CD4-positive, alpha-beta T cell treated with Interleukin-15 for 4 hours (primary cell): ENCODE measurements at places on chromosomes 16 and 17.

DNA sequence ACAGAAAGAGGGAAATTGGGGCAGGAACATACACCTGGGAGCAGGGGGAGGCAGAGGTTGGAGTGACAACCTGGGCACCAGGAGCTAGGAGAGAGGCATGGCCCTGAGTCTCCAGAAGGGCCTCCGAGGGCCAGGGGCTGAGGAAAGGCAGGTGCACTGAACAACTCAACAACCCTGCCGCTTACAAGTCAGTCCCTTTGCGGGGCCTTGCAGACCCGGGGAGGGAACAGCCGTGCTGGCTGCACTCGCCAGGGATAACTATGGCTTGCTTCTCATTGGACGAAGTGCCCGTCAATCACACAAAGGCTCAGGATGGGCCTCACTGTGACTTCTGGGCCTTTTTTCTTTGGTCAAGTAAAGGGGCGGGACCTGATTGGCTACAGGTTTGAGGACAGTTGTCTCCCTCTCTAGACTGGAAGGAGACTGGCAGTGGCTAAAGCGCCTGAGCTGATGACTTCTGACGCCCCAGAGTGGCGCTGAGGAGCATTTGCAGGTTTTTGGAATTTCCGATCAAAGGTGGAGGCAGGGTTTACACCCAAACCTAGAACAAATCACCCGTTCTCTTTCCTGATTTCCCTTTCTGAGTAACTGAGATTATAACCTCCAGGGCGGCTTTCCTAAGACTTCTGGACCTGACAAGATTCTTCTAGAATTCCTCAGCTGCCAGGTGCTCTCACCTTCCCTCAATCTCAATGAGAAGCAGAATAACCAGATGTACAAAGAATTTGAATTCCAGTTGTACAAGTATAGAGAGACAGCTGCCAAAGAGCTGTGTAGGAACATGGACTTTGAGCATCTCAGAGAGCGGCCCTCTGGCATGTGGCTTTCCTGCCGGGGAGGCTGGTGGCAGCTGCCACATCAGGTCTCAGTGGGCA is 27.6 kb upstream of the ST6GALNAC2 start:
- no peak for DNase-seq

GRCh38 chr17:76650504-76650903 is 6.9 kb upstream of the ST6GALNAC1 start:
- DNase-seq, result no peak

- DNase-seq, result no peak
Observed at GRCh38 chr17:75614006-75614405, 19.2 kb upstream of the SMIM5 start.

DNA sequence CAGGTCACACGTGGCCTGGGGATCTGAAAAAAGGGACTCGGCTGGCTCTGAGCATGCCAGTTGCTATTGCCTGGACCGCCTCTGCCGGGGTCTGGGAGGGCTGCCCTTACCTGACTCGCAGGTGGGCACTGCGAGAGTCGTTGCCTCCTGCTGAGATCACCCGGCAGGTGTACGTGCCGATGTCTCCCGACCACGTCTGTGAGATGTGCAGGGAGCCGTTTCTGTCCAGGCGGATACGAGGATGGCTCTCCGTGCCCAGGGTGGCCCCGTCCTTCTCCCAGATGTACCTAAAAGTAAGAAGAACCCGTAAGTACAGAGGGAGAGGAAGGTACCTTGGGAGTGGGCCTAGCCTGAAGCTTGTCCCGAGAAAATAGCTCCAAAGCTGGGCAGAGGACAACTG is 112.0 kb upstream of the CDC42EP4 start:
- DNase-seq, result no peak

GRCh38 chr17:79979221-79979741 is 56.4 kb downstream of the TBC1D16 start:
- DNase-seq, result no peak

DNA sequence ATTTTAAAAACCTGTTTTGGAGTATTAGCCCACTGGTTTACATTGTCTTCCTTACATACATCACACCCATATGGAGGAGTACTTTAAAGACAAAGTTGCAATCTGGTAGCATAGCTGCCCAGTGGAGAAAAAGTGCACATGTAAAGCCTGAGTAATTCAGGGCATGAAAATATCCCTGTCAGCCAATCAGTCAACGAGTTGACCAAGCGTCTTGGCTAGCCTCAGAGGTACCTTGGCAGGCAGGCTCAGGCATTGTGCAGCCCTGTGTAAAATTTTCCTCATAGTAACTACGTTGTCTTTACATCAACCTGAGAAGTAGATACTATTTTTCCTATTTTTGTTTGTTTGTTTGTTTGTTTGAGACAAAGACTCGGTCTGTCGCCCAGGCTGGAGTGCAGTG is 339.0 kb downstream of the CDH13 start:
- DNase-seq, result no peak

- DNase-seq, result no peak
Observed at GRCh38 chr17:1082579-1082978, 85.7 kb downstream of the TIMM22 start.

- no peak for DNase-seq
Observed at GRCh38 chr17:39450051-39450450, 1.0 kb downstream of the MED1 start.
